ENCODE measurements at places on chromosomes 5 and 9.

- DNase-seq, result no peak
Measured at GRCh38 chr9:2681981-2682380, 35.3 kb upstream of the KCNV2 start.

DNA sequence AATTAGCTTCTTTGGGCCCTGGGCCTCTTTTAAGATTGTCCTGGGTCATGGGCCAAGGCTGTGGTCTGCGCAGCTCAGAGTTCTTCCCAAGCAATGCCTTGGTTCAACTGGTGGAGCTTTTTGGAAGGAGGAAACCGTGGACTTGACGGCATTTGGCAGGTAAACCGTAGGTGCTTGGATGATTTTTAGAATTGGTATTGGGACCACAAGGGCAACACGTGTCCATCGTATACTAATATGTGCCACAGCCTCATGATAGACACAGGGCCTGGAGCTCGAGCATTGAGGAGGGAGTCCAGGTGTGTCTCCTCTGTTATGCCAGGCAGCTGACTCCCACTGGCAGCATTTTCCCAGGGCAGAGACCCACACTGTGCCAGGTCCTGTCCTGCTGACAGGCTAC lies 120.9 kb upstream of the PITX1 start:
- no peak for DNase-seq

DNA sequence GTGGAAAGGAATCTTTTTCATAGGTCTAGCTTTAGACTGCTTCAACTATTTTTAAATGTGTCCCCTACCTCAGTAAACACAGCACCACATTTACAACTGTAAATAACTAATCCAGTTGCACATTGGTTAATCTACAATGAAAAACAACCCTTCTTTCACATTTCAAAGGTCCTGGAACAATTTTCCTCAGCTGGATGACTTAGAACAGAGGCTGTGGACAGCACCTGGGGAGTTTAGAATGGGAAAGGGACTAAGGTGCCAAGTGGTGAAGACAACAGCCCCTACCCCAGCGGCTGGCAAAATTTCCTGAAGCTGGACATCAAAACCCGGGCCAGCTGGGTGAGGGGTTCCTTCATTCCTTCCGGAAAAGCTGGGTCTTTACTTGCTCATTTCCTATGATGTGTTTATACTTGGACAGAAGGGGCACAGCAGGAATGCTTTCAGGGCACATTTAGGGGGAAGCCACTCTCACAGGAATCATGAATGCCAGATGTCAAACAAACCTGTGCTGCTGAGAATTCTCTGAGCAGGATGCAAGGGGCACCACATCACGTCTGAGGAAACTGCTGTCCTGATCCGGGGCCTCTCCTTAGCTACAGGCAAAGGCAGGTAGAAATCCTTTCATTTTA lies 158.3 kb downstream of the NR2F1-AS1 start:
- no peak for DNase-seq

DNA sequence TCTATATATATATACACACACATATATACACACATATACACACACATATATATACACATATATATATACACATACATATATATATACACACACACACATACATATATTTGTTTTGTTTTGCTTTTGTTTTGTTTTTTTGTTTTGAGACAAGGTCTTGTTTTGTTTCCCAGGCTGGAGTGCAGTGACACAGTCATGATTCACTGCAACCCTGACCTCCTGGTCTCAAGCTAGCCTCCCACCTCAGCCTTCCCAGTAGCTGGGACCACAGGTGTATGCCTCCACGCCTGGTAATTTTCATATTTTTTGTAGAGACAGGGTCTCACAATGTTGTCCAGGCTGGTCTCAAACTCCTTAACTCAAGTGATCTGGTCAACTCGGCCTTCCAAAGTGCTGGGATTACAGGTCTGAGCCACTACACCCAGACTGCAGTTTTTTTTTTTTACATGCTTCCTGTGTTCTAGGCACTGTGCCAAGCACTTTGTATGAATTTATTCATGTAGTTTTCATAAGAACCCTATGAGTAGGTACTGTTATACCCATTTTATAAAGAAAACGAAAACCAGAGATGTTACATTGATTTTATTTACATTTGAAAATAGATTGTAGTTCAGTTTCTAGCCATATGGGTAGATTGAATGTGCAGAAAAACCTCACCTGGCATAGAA lies 120.7 kb downstream of the PBX3 start:
- no peak for DNase-seq

DNA sequence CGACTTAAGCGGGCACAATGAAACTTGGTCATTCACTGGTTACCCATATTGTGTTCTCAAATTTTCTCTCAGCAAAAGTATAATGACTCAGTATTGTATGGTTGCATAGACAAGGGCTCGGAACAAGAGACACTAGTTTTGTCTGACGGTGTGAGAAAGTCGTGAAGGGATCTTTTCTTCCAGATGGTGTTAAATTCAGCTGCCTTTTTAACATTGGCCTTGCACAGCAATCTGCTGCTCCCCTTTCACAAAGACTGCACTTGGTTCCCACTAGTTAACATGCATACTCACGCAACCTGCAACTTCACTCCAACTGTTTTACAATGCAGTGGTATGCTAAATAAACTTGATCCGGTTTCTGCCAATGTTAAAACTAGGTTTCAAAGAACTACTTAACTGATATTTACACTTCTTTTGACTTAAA lies 219.2 kb downstream of the MEF2C start:
- DNase-seq, result no peak

DNA sequence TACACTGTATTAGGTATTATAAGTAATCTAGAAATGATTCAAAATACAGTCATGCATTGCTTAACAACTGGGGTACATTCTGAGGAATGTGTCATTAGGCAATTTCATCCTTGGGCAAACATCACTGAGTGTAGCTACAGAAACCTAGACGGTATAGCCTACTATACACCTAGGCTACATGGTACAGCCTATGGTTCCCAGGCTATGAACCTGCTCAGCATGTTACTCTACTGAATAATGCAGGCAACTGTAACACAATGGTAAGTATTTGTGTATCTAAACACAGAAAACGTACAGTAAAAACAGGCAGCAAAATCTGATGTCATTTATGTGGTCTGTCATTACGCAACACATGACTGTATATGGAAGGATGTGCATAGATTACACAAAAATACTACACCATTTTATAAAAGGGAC lies 96.8 kb downstream of the RAPGEF6 start:
- no peak for DNase-seq

DNA sequence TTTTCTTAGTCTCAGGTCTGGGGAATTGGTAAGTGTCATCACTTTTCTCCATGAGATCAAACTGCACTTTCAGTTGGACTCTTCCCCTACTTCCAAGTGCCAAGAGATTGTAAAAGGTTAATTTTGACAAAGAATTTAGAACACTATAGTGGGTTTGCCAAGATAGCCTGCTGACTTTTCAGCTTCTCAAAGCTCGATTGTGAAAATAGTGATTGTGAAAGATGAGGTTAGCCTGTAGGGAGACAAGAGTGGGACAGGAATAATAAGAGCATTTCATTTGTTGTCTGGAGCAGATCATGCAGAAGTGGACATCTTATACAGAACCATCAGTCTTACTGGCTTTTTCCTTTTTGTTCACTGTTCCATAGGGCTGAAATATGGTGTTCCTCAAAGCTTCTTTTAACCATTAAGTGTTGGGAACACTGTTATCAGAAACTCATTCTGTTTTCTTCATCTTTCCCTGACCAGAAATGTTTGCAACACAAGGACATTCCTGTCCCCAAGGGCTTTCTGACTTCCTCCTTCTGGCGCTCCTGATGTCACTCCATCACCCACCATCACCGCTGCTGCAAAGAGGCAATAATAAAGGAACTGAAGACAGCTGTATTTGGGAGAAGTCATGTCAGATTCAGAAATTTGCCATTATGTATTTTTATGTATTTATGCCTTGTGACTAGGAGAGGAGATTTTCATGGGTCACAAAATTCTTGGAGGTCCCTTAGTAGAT lies 11.6 kb upstream of the SPTAN1 start:
- no peak for DNase-seq

Measured in activated CD4-positive, alpha-beta T cell treated with anti-CD3 and anti-CD28 coated beads, Interleukin-2, amount 50 U/mL, for 4 hours (primary cell).